ENCODE measurements at places on chromosomes 4 and X.

- no peak for DNase-seq
Measured at GRCh38 chr4:33772582-33772981, 2471.7 kb downstream of the ARAP2 start.

- DNase-seq = no peak
Measured at GRCh38 chr4:8274765-8275547, 5.4 kb downstream of the HTRA3 start.

DNA sequence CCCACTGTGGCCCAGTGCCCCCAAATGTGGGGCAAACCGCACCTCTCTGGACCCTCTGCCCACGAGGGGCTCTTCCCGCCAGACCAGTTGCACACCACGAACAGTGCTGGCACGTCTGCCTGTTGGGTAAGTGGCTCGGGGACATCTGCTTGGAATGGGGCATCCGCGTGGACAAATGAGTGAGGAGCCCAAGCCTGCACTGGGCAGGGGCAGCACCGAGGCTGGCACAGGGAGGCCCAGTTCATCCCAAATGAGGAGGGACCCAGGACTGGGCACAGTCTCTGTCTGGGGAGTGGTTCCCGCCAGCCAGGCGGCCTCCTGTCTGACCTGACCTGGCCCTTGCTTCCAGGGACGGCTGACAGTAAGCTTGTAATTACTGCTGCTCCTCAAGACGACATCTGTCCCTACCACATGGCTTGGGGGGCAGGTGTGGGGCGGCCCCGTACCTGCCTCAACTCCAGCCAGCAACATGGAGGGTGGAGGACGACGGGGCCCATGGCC, 3.2 kb downstream of the SPON2 start:
- DNase-seq = no peak

GRCh38 chr4:823761-824460, 2.0 kb downstream of the CPLX1 start:
- no peak for DNase-seq

All from stimulated activated CD8-positive, alpha-beta memory T cell treated with anti-CD3 and anti-CD28 coated beads, Interleukin-15, amount 100 ng/mL, for 24 hours (primary cell).